NCI-H2029 (cell line): ENCODE measurements at places on chromosomes 13 and 19.
A peak's percentile ranks its signal among the peaks of the same experiment; 100 is the strongest.

DNA sequence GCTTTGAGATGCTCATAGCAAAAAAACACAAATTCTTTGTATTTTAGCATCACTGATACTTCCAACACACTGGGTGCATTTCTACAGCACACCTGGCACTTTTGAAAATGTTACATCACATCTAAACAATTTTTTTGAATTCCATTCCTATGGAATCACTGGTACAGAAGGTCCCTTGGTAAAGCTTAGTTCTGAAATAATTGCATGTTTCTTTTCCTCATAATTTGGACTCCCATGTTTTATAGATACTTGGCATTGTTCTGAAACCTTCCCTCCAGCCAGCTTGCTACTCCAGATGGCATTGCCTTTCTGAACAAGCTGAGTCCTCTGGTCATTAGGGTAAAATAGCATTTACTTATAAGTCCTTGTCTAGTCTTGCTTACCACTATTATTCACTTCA lies 481.3 kb upstream of the GPC6 start:
- no peak for DNase-seq

DNA sequence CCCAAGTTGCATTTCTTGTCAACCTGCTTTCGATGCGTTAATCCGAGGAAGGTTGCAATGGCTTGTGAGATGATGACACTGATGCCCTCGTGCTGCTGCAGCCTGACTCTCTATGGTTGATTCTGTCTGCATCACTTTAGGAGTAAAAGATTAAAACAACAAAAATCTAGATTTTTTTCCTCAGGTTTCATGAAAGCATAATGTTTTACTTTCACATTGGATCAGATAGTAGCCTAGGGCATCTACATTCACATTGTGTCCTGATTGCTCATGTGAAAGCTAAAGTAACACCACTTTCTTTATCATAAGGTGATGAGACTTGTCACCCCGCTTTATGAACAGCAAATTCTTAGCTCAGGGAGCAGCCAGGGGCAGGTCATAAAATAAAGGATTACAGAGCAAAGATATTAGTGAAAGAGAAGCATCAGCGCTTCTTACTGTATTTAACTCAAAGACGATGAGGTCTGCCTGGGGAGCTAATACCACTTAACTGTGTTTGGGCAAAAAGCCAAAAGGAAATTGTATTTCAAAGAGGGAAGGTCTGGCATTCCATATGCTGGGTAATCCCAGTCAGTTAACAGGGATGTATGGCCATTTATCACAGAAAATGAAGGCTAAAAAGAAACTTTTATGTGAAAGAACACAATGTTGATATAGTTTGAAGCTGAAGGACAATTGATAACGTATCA lies 270.5 kb downstream of the GPC6 start:
- DNase-seq, result peak; percentile 70

DNA sequence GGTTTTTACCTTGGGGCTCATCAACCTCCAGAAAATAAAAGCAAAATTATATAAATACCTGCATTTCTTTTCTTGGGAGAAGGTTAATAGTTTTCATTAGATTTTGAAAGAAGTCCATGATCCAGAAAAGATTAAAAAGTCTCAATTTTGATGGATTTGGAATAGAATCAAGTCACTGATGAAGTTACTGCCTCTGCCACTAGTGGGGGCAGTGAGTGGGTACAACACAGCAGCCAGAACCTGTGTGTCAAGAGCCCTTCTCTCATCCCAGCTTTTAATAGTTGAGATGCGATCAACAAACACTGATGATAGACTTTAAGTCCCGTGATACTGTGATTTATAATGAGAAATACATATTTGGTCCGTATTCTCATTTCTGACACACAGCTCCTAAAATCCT lies 686.7 kb downstream of the DIAPH3 start:
- no peak for DNase-seq

DNA sequence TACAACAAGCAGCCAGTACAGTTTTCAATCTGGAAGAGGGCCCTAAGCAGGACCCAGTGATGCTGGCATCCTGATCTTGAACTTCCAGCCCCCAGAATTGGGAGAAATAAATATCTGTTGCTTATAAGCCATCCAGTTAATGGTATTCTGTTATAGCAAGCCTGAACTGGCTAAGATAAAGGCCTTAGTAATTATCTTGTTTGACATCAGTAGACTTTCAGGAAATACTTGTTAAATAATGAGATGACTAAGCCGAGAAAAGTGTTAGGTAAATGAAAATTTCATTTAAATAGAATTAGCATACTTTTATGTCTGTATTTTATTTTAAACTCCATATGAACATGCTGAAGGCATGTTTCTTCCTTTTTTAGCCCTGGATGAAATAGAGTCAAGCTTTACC lies 188.2 kb downstream of the OLFM4 start:
- no peak for DNase-seq

- DNase-seq, result no peak
Measured at GRCh38 chr19:30467239-30467638, 95.1 kb downstream of the ZNF536 start.

DNA sequence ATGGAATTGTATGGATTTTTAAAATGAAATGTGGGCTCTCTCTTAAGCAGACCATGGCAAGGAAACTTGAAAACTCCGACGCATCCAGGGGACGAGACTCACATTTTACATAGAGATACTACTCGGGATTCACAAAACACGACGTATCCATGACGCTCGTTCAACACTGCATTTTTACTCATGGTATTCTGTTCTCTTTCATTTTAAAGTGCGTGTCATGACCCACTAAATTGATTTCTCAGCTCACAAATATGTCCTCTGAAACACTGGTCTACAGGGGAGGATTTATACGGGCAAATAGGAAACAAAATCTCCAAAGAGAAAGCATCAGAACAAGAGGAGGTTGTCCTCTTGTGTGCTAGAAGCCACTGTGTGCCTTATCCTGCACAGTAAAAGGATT lies 523.5 kb downstream of the MYO16 start:
- no peak for DNase-seq

DNA sequence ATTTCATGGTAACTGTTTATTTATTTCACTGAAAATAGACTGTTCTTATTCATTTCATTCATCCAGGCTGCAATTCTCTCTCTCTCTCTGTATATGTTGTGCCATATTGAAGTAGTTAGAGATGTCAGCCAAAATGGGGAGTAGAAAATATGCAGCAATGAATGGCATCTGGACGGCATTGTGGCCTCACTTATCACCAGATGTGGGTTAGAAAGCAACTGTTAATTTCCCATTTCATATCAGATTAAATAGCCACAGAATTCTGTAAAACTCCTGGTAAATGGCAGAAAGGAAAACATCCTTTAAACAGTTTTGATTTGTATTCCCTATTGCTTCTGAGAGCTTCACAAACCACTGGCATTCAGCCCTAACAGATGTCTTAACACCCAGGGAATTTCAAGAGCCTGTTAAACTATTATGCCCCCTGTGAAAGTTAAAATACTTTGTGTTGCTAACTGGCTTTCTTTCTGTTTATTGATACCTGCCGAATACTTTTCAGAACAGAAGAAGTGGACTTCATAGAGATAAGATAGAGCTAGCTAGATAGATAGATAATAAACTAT lies 1763.3 kb upstream of the MIR17HG start:
- DNase-seq, result no peak

GRCh38 chr19:903266-903797 lies 9.7 kb downstream of the R3HDM4 start:
- DNase-seq, result no peak

GRCh38 chr19:2627855-2628254 lies 74.6 kb downstream of the GNG7 start:
- DNase-seq, result peak; percentile 40

- DNase-seq, result no peak
Measured at GRCh38 chr19:9009935-9010651, at the start of gene MUC16. TSS of gene MUC16 (minus strand) at chr19:9010409.

- DNase-seq, result no peak
Measured at GRCh38 chr13:40084934-40085333, 429.5 kb downstream of the COG6 start.

GRCh38 chr13:94641409-94641941 lies 39.8 kb downstream of the GPR180 start:
- DNase-seq, result peak; percentile 71
